Central memory CD4-positive, alpha-beta T cell (primary cell): ENCODE measurements at places on chromosomes 2 and 18.

- no peak for DNase-seq
These were observed 104.4 kb upstream of the SLC35G4 start for GRCh38 chr18:11504962-11505361.

- DNase-seq, result no peak
These were observed 75.5 kb upstream of the TXNDC2 start for GRCh38 chr18:9810299-9810698.

GRCh38 chr2:18149660-18150246 is 271.3 kb downstream of the KCNS3 start:
- DNase-seq, result no peak

DNA sequence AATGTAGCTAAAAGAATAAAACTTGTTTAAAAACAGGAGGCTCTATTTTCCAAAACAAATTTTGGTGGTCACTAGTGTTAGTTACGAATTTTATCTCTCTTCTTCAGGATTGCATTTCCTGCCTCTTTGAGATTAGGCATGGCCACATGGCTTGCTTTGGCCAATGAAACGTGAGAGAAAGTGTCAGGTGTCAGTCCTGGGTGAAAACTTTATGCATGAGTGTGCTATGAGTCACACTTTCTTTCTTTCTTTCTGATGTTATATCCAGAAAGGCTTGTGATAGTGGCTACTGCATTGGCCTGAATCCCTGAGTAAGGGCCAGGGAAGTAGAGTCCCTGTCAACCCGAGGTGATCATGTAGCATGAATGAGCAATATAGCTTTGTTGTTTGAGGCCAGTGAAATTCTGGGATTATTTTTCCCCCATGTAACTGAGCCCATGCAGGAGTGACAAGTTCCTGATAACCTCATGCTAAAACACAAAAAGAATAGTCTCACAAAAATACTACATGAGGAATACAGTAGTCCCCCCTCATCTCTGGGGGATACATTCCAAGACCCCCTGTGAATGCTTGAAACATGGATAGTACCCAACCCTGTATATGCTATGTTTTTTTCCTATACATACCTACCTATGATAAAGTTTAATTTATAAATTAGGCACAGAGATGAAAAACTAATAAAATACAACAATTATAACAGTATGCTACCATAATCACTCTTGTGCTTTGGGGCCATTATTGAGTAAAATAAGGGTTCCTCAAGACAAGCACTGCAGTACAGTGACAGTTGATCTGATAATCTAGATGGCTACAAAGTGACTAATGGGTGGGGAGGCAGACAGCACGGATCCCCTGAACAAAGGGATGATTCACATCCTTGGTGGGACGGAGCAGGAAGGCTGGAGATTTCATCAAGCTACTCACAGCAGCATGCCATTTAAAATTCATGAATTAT is 109.5 kb downstream of the CDC42EP3 start:
- DNase-seq, result no peak

DNA sequence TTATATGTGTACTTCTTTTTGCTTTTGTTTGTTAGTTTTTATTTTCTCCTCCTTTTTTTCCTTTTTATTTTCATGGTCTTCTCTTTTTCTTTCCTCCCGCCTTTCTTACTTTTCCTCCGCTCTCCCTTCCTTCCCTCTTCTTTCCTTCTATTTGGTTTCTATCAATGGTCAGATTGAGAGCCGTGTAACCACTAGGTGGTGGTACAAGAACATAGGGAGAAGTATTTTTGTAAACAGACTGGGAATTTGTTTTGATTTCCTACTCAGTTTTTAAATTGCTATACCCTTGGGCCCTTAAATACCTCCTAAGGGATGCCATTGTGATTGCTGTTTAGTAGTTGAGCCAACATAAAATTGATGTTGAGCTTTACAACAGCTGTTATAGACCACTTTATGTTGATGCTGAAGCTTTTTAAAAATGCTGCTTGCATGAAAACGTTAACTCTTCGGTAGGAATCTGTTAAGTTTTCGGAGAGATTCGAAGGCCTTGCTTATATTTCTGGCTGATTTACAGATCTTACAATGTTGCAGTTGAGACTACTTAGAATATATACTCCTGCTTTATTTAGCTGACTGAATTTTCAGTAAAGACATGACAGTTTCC is 124.2 kb downstream of the UBE2E3 start:
- peak; percentile 47 for DNase-seq

DNA sequence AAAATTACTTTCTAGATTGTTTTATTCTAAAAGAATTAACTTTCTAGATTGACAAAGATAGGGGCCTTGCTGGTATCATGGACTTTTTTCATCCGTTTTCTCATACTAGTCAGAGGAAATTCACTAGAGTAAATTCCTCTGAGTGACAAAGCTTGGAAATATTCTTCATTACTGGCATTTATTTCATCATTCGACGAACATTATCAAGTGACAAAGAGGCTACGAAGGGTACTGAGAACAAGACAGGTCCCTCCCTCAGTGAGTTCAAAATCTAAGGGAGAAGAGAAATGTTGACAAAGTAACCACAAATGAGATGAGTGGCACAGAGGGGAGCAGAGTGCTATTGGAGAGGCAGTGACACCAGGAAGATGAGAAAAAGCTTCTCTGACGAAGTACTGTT is 4.3 kb downstream of the EPG5 start:
- DNase-seq, result peak; percentile 52

- no peak for DNase-seq
These were observed 1.2 kb downstream of the KCNF1 start for GRCh38 chr2:10912796-10913455.

GRCh38 chr18:58633874-58634273 is 5.0 kb upstream of the ALPK2 start:
- no peak for DNase-seq

GRCh38 chr18:65988386-65988785 is 237.6 kb downstream of the CDH7 start:
- DNase-seq, result no peak

GRCh38 chr2:64434039-64434657 is 19.8 kb upstream of the LGALSL start:
- no peak for DNase-seq

GRCh38 chr18:59621027-59621426 is 76.2 kb downstream of the CCBE1 start:
- DNase-seq, result no peak

GRCh38 chr2:8645176-8645831 is 36.6 kb upstream of the ID2 start:
- no peak for DNase-seq

DNA sequence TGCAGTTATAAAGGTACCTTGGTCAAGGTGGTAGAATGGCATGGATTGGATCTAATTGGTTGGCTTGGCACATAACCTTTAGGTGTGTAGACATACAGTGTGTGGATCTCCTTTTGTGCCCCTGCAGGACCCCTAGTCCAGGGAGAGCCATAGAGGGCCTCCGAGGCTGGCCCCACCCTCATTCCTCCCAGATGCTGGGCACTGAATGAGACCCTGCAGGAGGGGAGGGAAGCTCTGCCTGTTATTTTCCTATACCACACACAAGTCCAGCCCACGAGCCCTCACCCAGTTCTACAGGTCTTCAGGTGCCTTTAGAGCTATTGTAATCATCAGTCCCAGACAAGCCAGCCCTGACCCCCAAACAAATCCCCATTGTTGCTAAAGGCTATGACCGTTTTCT is 58.9 kb downstream of the KCNF1 start:
- DNase-seq, result no peak

DNA sequence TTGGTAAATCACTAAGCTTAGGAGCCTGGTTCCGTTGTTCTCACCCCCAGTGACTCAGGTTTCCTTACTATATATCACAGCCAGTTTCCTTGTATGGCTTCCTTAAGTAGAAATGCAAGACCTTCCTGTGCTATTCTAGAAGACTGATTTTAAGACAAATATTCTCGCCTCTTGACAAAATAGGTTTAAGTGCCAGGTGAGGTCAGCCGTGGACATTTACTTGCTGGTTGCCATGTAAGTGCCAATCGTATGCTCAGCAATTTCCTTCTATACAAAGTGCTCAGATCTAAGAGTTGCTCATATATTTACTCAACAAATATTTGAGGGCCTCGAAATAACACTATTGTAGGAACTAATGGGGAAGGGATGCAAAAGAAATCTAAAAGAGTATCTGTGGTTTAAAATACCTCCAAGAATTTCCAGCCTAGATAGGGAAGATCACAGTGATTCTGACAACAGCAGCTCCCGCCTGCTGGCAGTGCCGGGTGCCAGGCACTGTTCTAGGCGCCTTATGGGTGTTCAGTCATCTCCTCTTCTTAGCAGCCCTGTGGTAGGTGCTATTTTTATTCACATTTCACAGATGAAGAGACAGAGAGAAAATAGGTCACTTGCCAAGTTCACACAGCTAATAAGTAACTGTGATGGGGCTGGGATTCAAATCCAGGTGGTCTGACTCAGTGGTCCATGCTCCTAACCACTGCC is 95.3 kb upstream of the B3GNT7 start:
- no peak for DNase-seq

- DNase-seq, result no peak
These were observed 370 bp downstream of the KLHL29 start for GRCh38 chr2:23385351-23385747.

DNA sequence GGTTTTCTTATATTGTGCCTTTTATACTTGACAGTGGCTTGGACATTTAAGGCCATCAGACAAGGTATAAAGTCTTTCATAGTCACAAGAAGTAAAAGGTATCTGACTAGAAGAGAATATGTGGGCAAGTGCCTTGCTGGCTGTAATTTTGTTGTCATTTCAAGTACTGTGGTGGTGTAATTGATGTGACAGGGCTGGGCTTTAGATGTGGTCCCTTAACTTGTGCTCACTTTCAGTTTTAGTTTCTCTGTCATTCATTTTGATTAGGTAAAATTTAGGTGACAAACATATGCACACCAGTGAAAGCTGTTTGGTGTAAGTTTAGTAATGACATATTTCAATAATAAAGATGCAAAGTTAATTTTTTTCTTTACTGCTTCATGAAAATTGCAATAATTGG is 31.2 kb upstream of the TBR1 start:
- DNase-seq, result peak; percentile 21

DNA sequence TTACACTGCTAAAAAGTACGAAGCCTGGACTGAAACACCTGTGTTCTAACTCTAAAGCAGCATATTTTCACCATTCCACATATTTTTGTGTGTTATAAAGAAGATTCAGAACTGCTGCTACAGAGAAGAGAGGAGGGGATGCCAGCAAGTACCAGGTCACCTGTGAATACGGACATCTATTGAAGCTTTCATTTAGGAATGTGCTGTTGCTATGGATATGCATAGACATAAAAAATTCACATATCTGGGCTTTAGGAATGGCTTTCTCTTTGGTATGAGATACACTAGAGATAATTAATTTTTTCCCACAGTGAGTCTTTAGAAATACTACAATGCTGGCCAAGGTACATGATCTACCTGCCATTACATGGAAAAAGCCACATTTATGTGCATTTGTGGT is 238.5 kb downstream of the WDR7 start:
- no peak for DNase-seq
